ENCODE measurements at places on chromosomes 4 and X.

GRCh38 chrX:20654596-20655106 is 387.9 kb upstream of the RPS6KA3 start:
- no peak overlapping the region for H3K27ac ChIP-seq
- no peaks in the 10 kb centered on the region for H3K27me3 ChIP-seq
- DNase-seq = no peak
- H3K4me3 ChIP-seq = no peak overlapping the region

DNA sequence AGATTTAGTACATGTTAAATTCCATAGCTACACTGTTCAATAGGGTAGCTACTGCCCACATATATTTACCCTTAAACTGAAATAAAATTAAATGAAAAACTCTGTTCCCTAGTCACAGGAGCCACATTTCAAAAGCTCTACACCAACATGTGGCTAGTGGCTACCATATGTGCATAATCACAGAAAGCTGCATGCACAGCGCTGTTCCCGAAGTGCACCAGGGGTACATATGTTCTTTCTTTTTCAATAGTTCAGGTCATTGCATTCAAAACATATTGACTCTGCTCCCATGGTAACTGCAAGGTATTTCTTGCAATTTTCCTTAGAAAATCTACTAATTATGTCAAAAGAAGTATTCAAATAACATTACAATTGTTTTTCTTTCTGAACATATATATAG is 591.2 kb downstream of the PDHA2 start:
- H3K4me1 ChIP-seq = no peaks in the 10 kb centered on the region
- no peak overlapping the region for H3K27ac ChIP-seq
- H3K4me3 ChIP-seq = no peak overlapping the region
- H3K27me3 ChIP-seq = no peaks in the 10 kb centered on the region
- no peaks in the 10 kb centered on the region for H3K36me3 ChIP-seq
- no peak for DNase-seq

GRCh38 chr4:23365086-23365485 is 524.8 kb downstream of the PPARGC1A start:
- no peak overlapping the region for H3K27ac ChIP-seq
- no peaks in the 10 kb centered on the region for H3K27me3 ChIP-seq
- no peaks in the 10 kb centered on the region for H3K4me1 ChIP-seq
- no peak overlapping the region for H3K4me3 ChIP-seq
- no peaks in the 10 kb centered on the region for H3K36me3 ChIP-seq

GRCh38 chr4:145716200-145716599 is 36.3 kb downstream of the C4orf51 start:
- no peaks in the 10 kb centered on the region for H3K36me3 ChIP-seq
- DNase-seq = no peak
- H3K27ac ChIP-seq = no peak overlapping the region
- H3K4me3 ChIP-seq = no peak overlapping the region
- no peaks in the 10 kb centered on the region for H3K27me3 ChIP-seq

DNA sequence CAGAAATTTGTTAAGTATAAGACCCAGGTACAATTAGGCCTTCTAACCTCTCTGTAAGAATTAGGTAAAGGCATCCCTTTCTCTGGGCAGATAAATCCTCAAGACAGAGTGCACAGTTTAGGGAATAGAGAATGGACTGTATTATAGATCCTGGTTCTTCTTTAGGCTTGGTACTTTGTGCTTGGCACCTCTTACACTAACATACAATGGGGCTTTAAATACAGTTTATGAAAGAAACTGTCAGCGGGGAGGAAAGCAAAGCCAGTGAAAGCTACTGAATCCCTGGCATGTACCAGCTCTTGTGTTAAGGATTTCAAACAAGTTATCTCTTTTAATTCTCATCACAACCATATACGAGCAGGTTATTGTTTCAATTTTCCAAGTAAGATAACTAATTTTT is 1350.0 kb downstream of the ADGRL3 start:
- no peaks in the 10 kb centered on the region for H3K36me3 ChIP-seq
- no peaks in the 10 kb centered on the region for H3K4me1 ChIP-seq
- DNase-seq = no peak
- no peak overlapping the region for H3K4me3 ChIP-seq

- H3K27me3 ChIP-seq = no peaks in the 10 kb centered on the region
- peak overlapping the region; percentile 51 for H3K27ac ChIP-seq
- no peak for DNase-seq
- H3K4me3 ChIP-seq = no peak overlapping the region
Observed at GRCh38 chrX:49977319-49978090, 55.1 kb downstream of the CLCN5 start.

DNA sequence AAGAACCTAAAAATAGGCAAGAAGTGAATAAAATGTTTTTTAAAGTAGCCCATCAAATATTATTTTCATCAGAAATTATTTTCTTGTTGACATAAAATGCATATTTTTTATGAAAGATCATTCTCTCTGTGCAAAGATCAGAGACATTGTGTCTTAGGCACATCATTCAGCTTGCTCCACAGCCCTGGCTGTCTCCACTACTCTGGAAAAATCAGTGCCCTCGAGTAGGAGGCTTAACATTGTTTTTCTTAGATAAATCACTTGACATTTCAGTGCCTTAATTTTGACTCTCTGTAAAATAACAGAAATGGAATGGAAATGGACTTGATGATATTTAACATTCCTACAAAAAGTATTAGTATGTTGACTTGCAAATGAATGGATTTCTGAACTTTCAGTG is 77.9 kb downstream of the FAT4 start:
- no peak overlapping the region for H3K4me3 ChIP-seq
- no peak overlapping the region for H3K27ac ChIP-seq
- no peak for DNase-seq
- H3K27me3 ChIP-seq = no peaks in the 10 kb centered on the region

DNA sequence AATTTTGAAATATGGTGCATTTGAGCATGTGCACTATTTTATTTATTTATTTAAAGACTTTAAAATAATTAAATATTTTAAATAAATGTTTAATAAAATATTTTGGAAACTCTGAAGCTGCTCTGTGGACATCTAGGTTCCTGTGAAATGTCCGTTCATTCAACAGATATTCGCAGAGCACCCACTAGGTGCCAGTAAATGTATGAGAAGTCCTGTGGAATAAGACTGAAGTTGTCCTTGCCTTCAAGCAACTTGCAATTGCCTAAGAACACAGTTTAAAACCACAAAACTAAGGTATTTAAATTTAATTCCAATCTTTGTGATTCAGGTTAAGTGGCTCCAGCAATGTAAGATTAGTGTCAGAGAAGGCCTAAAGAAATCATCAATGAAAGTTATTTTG is 306.7 kb downstream of the GBA3 start:
- no peak for DNase-seq
- no peak overlapping the region for H3K4me3 ChIP-seq
- H3K27me3 ChIP-seq = no peaks in the 10 kb centered on the region
- H3K27ac ChIP-seq = no peak overlapping the region
- H3K36me3 ChIP-seq = no peaks in the 10 kb centered on the region

GRCh38 chr4:73874386-73874785 is 5.2 kb downstream of the CXCL1 start:
- H3K27me3 ChIP-seq = peaks cover 19% of the 10 kb centered on the region
- H3K4me3 ChIP-seq = no peak overlapping the region
- no peaks in the 10 kb centered on the region for H3K36me3 ChIP-seq
- no peak overlapping the region for H3K27ac ChIP-seq

DNA sequence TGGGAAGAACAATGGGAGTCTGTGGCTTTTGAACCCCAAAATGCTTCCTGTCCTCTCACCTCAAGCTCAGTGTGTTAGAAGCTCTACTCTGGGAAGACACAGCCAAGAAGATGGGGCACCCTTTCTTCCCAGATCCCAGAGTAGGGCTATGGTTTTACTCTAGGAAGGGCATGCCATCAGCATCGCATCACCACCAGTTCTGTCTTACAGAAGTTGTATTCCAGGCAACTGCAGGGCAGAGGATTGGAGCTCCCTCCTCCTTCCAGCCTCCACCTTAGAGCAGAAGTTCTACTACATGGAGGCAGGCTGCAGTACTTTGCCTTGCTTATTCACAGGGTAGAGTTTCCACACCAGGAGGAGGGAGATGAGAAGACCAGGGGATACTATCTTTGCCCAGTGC is 18.1 kb upstream of the ZFX start:
- H3K27me3 ChIP-seq = no peaks in the 10 kb centered on the region
- no peak overlapping the region for H3K4me3 ChIP-seq
- no peaks in the 10 kb centered on the region for H3K4me1 ChIP-seq
- no peak overlapping the region for H3K27ac ChIP-seq

DNA sequence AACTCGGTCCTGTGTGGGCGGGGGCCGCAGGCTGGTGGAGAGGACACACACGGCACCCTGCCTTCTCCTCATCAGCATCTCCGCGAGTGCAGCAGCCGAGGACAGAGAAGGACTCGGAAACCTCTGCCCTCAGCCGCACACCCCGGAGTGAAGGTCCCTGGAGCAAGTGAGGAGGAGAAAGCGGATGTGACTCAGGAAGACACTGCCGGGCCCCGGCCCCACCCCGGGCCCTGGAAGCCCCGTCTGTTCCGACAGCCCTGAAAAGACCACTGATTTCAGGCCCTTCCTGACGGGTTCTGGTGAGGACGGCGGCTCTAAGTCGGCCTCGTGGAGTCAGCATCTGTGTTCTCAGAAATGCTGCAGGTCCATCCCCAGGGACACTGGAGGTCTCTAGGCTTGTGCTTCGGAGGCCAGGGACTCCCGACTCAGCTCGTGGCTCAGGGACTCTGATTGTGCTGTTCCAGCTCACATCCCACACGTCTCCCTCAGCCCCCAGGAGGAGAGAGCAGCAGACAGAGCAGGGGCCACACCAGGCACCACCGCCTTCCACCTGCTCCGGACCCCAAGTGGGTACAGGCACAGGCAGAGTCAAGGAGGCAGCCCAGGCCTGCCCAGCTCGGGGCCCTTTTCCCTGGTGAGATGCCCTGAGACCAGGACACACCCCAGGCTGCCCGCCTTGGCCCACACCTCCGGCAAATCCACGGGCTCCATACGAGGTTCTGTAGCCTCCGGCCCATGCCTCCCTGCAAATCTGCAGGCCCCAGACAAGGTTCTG is 134.5 kb upstream of the NKX1-1 start:
- H3K27me3 ChIP-seq = no peaks in the 10 kb centered on the region
- no peak for DNase-seq
- H3K27ac ChIP-seq = no peak overlapping the region
- H3K4me3 ChIP-seq = no peak overlapping the region
- H3K4me1 ChIP-seq = no peaks in the 10 kb centered on the region

DNA sequence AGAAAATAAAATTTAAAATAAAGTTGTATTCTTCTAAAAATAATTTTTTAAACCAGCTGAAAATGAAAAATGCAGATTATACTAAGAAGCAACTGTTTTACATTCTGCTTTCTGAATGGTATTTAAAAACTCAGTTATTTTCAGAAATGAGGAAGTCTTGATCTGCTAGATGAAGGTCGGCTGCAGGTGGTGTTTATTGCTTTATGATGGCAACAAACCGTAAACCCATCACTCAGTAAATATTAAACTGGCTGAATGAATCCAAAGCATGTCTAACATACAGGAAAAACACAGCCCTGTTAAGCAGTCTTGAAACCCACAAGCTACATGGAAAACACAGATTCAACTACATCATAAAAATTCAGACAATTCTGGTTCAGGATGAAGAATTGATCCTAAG is 29.3 kb downstream of the DYNLT3 start:
- no peaks in the 10 kb centered on the region for H3K4me1 ChIP-seq
- no peaks in the 10 kb centered on the region for H3K27me3 ChIP-seq
- no peak for DNase-seq
- H3K4me3 ChIP-seq = no peak overlapping the region

DNA sequence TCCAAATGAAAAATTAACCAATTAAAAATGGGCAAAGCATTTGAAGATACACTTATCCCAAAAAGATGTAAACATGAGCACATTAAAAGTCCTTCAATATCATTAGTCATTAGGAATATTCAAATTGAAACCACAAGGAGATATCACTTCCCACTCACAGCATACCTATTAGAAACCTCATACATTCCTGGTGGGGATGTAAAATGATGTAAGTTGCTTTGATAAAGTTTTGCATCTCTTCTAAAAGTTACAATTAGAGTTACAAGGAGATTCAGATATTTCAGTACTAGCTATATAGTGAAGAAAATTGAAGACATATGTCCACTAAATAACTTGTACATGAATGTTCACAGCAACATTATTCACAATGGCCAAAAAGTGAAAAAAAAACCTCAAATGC is 1109.3 kb upstream of the LCORL start:
- H3K4me1 ChIP-seq = peaks cover 9% of the 10 kb centered on the region
- no peak overlapping the region for H3K4me3 ChIP-seq
- DNase-seq = no peak
- no peaks in the 10 kb centered on the region for H3K27me3 ChIP-seq
- H3K36me3 ChIP-seq = no peaks in the 10 kb centered on the region

- DNase-seq = no peak
- H3K36me3 ChIP-seq = no peaks in the 10 kb centered on the region
- H3K4me1 ChIP-seq = peaks cover 10% of the 10 kb centered on the region
- no peaks in the 10 kb centered on the region for H3K27me3 ChIP-seq
- H3K4me3 ChIP-seq = no peak overlapping the region
Observed at GRCh38 chr4:121199742-121200561, 35.8 kb upstream of the TNIP3 start.

- no peaks in the 10 kb centered on the region for H3K4me1 ChIP-seq
- H3K4me3 ChIP-seq = no peak overlapping the region
- peak; percentile 57 for DNase-seq
- no peaks in the 10 kb centered on the region for H3K27me3 ChIP-seq
Observed at GRCh38 chrX:103343105-103343504, 13.1 kb downstream of the TCEAL7 start.

- H3K4me1 ChIP-seq = no peaks in the 10 kb centered on the region
- no peaks in the 10 kb centered on the region for H3K36me3 ChIP-seq
- no peaks in the 10 kb centered on the region for H3K27me3 ChIP-seq
Observed at GRCh38 chr4:138307319-138307718, 65.2 kb upstream of the SLC7A11 start.

DNA sequence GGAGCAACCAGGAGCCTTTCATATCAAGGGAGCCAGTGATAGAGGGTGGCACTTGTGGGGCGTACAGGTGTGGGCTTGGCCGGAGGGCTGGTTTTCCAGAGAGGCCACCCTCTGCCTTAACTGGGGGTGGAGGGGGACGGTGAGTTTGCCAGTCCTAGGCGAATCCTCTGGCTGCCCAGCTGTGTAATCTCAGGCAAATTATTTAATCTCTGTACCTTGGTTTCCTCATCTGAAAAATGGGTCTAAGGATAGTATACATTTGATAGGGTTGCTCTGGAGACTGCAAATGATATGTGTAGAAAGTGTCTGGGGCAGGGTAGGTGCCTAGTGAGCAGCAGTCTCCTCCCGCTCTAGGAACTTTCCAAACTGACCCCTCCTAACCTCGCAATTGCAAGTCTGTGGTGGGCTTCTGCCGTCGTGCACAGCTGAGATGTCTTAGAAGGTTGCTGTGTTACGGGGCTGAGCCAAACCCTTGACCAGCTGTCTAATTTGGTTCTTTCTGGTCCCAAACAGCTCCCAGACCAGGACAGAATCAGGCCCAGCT is 3.8 kb upstream of the CXCR3 start:
- no peak for DNase-seq
- H3K36me3 ChIP-seq = no peaks in the 10 kb centered on the region
- no peaks in the 10 kb centered on the region for H3K27me3 ChIP-seq
- H3K4me1 ChIP-seq = no peaks in the 10 kb centered on the region
